ENCODE measurements at places on chromosomes 16 and 17. TPM values are rescaled to one million over a fixed set of nuclear protein-coding genes. Genes with fewer than 3 reads are reported as not detected.

Gene C17orf100
- total RNA-seq = 2.0 TPM

Gene OTOP2
- not detected for total RNA-seq

Gene GNAO1
- 5.4 TPM for total RNA-seq

Gene ABCC12
- total RNA-seq = not detected

Gene VAT1L
- total RNA-seq = not detected

Gene KIFC3
- 29.4 TPM for total RNA-seq

Gene XAF1
- 0.22 TPM for total RNA-seq

Gene STAC2
- total RNA-seq = not detected

Gene PPL
- total RNA-seq = 33.4 TPM

Gene SERPINF2
- total RNA-seq = 0.79 TPM

Gene RASD1
- total RNA-seq = not detected

Gene SPNS3
- total RNA-seq = not detected

Gene ST6GALNAC1
- total RNA-seq = 1.3 TPM

Gene DPEP2
- total RNA-seq = not detected

Gene CNGB1
- not detected for total RNA-seq

Gene KIF19
- not detected for total RNA-seq

Gene KRT40
- not detected for total RNA-seq

Gene ZNF688
- total RNA-seq = 14.5 TPM

Gene NRN1L
- total RNA-seq = 0.79 TPM

Gene CFAP20
- total RNA-seq = 47.6 TPM

Gene RAMP2
- total RNA-seq = 0.79 TPM

Gene MT3
- not detected for total RNA-seq

Gene ESRP2
- 5.9 TPM for total RNA-seq

Gene CES2
- 47.9 TPM for total RNA-seq

Gene RHBDF2
- total RNA-seq = 15.8 TPM

Gene NUP93
- 54.5 TPM for total RNA-seq

Gene TBC1D28
- total RNA-seq = not detected

Gene CASKIN1
- under 0.01 TPM for total RNA-seq

Gene KRTAP9-8
- total RNA-seq = not detected

Gene KRTAP3-1
- total RNA-seq = not detected

Gene KLHL10
- 0.79 TPM for total RNA-seq

Gene DUS2
- 15.7 TPM for total RNA-seq

Gene CAMKK1
- total RNA-seq = 2.4 TPM

Gene NPW
- total RNA-seq = 0.39 TPM

Gene TMED6
- not detected for total RNA-seq

Gene LPCAT2
- total RNA-seq = 60.3 TPM

Gene BRICD5
- total RNA-seq = 22.8 TPM
